ENCODE measurements at places on chromosomes 11 and 22.

GRCh38 chr22:23509571-23510302 is 70.4 kb downstream of the IGLL1 start:
- no peak for DNase-seq

DNA sequence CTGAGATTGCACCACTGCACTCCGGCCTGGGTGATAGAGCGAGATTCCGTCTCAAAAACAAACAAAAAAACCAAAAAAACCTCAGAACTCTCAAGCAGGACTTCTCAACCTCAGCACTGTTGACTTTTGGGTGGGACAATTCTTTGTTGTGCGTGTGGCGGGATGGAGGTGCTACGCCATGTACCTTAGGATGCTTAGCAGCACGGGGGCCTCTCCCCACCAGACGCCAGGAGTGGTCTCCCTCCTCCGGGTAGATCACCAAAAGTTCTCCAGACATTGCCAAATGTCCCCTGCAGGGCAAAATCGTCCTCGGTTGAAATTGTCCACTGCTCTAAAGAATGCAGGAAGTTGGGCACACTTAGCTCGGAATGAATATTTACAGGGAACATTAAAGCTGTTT is 26.9 kb upstream of the ATXN10 start:
- DNase-seq, result no peak

- DNase-seq, result no peak
Observed at GRCh38 chr11:3170044-3170755, 5.1 kb upstream of the OSBPL5 start.

DNA sequence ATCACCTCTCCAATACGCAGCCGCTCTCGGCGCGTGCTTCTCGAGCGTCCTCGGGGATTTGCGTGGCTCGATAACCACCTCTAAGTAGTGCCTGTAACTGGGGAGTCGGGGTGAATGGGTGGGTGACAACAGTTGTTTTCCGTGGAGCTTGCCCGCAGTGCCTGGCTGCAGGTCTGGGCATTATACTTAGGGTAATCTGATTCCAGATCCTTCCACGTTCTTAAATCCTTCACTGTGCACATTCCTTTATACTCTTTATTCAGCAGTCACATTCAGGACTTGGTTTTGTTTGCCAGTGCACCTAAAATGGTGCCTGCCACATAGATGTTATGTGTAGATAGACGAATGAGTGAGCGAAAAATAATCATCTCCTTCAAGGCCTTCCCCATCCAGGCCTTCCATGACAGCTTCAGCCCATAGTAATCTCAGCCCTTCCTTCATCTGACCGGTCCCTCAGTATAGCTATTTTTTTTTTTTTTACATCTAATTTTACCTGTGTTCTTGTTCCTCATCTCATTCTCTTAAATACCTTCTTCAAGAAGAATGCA is 602 bp downstream of the NAT10 start:
- no peak for DNase-seq

DNA sequence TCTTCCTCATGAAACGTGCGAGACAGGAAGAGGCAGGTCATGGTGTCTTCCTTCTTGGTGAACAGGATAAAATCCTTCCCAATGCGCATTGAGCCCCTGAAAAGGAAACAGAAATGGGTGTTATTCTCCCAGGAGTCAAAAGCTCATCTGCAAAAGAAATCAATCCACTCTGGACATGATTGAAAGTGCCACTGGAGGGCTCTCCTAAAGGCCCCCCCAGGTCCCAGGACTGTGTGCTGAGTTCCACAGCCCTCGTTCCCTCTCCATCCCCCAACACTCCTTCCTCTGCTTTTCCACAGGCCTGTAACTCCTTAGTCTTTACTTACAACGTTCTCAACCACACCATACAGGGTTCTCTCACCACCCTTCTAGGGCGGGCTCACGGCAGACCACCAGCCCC is 22.2 kb downstream of the MORC2 start:
- DNase-seq, result no peak

- DNase-seq, result no peak
Observed at GRCh38 chr11:126485986-126486635, 130.6 kb downstream of the ST3GAL4 start.

- DNase-seq, result no peak
Observed at GRCh38 chr11:88194990-88195389, 19.7 kb upstream of the RAB38 start.
